Activated naive CD8-positive, alpha-beta T cell treated with anti-CD3 and anti-CD28 coated beads for 36 hours (primary cell): ENCODE measurements at places on chromosomes 11 and 22.
A peak's percentile ranks its signal among the peaks of the same experiment; 100 is the strongest.

GRCh38 chr11:70209391-70209912 lies 6.4 kb downstream of the FADD start:
- DNase-seq: no peak
- H3K27ac ChIP-seq: peak overlapping the region; percentile 62
- peaks cover 35% of the 10 kb centered on the region for H3K36me3 ChIP-seq
- H3K4me3 ChIP-seq: no peak overlapping the region
- H3K4me1 ChIP-seq: peaks cover 48% of the 10 kb centered on the region

- H3K4me3 ChIP-seq: peak overlapping the region; percentile 76
- H3K27ac ChIP-seq: peak overlapping the region; percentile 82
- no peaks in the 10 kb centered on the region for H3K36me3 ChIP-seq
- no peaks in the 10 kb centered on the region for H3K27me3 ChIP-seq
Observed at GRCh38 chr11:75492181-75492820, 33.4 kb downstream of the GDPD5 start.

DNA sequence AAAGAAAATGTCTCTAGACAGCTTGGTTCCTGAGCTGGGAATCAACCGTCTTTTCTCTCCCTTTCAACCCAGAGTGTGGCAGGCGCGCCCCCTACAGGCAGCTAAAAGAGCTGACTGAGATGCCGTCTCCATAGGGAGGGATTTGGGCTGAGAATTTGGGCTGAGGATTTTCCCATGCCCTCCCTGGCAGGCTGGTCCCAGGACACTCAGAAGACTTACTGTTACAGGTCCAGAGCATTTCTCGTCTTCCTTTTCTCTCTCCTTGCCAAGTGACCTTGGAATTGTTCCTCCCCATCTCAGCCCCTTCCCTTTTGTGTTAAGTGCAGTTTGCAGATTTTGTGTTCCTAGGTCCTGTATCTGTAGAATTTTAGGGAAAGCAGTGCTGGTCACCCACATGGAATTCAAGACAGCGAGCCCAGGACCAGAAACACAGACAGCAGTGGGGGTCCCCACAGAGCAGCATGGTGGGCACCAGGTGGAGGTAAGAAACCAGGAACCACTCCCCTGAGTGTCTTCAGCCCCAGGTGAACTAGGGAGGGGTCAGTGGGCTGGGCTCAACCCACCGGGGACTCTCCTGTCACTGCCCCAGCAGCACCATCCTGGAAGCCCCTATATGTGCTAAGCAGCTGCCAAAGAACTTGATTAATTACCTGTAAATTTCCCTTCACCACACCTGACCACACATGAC lies 9.9 kb upstream of the IGLL5 start:
- H3K4me3 ChIP-seq: no peak overlapping the region
- DNase-seq: peak; percentile 65
- peaks cover 4% of the 10 kb centered on the region for H3K36me3 ChIP-seq
- H3K27ac ChIP-seq: no peak overlapping the region
- H3K27me3 ChIP-seq: no peaks in the 10 kb centered on the region
- no peaks in the 10 kb centered on the region for H3K4me1 ChIP-seq

- H3K27me3 ChIP-seq: no peaks in the 10 kb centered on the region
- no peak overlapping the region for H3K4me3 ChIP-seq
- H3K36me3 ChIP-seq: peaks cover 3% of the 10 kb centered on the region
- DNase-seq: no peak
Observed at GRCh38 chr11:121437686-121438078, 14.4 kb upstream of the SORL1 start.

GRCh38 chr11:127000981-127001380 lies 411 bp upstream of the KIRREL3 start:
- H3K36me3 ChIP-seq: no peaks in the 10 kb centered on the region
- H3K4me1 ChIP-seq: no peaks in the 10 kb centered on the region

GRCh38 chr22:25402501-25403283 lies 161.8 kb upstream of the GRK3 start:
- H3K27me3 ChIP-seq: no peaks in the 10 kb centered on the region
- no peak overlapping the region for H3K4me3 ChIP-seq
- peaks cover 37% of the 10 kb centered on the region for H3K4me1 ChIP-seq
- H3K36me3 ChIP-seq: no peaks in the 10 kb centered on the region

DNA sequence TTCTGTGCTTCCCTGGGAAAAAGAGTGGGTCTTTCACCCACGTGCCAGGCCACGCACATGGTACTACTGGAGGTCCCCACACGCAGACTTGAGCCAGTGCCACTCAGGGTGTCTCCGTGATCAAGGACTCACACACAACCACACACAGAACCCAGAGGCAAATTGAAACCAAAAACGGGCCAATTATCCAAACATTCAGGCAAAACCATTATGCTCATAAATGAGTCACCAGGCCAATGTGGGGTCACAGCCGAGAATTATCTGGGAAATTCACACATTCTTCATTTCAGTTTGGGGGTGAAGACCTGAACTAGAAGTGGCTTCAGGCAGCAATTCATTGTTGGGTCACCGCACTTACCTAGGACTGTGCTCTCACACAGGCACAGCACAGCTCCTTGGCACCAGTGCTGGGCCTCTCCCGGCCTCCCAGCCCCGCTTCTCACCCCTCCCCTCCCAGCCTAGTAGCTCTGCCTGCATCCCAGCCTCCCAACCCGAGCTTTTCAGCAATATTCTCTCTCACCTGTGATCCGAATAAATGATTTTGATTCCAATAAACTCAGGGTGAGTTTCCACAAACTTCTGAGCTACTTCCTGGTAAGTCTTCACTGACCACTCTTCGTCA lies 28.0 kb downstream of the ADA2 start:
- DNase-seq: no peak
- peaks cover 1% of the 10 kb centered on the region for H3K36me3 ChIP-seq
- no peaks in the 10 kb centered on the region for H3K4me1 ChIP-seq
- H3K27me3 ChIP-seq: no peaks in the 10 kb centered on the region

DNA sequence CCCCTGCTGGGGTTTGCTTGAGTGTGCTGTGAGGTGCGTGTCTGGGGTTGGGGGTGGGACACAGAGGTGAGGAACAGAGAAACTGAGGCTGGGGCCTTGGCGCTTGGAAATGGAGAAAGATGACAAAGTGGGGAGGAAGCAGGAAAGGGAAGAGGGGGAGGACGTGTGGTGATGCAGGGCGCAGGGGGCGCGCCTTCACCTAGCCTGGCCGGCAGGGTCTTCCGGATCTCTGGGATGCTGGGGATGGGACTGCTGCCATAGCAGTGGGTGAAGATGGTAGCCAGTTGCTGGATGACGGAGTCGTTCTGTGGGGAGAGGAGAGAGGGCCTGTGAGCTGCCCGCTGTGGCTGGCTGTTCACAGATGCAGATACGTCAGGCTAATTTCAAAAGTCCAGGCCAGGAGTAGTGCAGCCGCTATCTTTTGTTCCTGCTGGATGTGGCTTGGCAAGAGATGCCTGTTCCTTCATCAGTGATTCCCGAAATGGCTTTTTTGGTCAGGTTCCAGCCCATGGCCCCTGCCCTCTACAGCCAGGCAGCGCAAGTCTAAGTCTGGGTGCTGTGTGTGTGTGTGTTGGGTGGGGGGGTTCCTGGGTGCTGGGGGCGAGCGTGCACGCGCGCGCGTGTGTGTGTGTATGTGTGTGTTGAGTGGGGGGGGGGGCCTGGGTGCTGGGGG lies 54.8 kb downstream of the NAT10 start:
- peaks cover 9% of the 10 kb centered on the region for H3K36me3 ChIP-seq
- H3K4me3 ChIP-seq: no peak overlapping the region
- H3K27ac ChIP-seq: peak overlapping the region; percentile 23
- H3K27me3 ChIP-seq: no peaks in the 10 kb centered on the region
- H3K4me1 ChIP-seq: peaks cover 27% of the 10 kb centered on the region
- DNase-seq: no peak

- no peak for DNase-seq
- peak overlapping the region; percentile 45 for H3K27ac ChIP-seq
- H3K27me3 ChIP-seq: no peaks in the 10 kb centered on the region
- peaks cover 82% of the 10 kb centered on the region for H3K4me1 ChIP-seq
- H3K4me3 ChIP-seq: no peak overlapping the region
Observed at GRCh38 chr11:102407901-102408300, 44.7 kb downstream of the TMEM123 start.

GRCh38 chr11:1572197-1573076 lies at the start of gene DUSP8:
DUSP8 (minus strand) TSS chr11:1572271; CDS start chr11:1565826, 6,445 bp downstream.
- no peaks in the 10 kb centered on the region for H3K36me3 ChIP-seq
- peaks cover 15% of the 10 kb centered on the region for H3K4me1 ChIP-seq
- peaks cover 15% of the 10 kb centered on the region for H3K27me3 ChIP-seq
- H3K4me3 ChIP-seq: peak within 1 kb of the TSS; percentile 45
- no peak within 1 kb of the TSS for H3K27ac ChIP-seq
- peak; percentile 93 for DNase-seq

GRCh38 chr22:43167001-43167589 lies 15.7 kb downstream of the TSPO start:
- no peaks in the 10 kb centered on the region for H3K4me1 ChIP-seq
- H3K4me3 ChIP-seq: no peak overlapping the region
- no peak for DNase-seq
- peaks cover 8% of the 10 kb centered on the region for H3K36me3 ChIP-seq
- H3K27ac ChIP-seq: no peak overlapping the region

DNA sequence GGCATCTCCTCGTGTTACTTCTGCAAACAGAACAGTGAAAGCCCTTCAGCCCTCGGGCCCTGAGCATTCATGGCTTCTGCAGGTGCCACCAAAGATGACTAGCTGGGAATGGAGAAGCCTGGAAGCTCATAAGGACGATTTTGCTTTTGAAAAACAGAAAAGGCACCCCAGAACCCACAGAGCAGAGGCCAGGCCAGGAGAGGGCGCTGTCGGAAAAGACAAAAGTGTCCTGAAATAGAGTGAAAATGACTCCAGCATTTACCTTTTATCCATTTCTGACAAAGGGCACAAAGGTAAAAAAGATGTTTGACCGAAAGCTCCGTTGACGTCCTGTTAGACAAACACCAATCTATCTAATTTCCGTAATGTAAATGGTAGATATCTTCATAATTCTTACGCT lies 37.6 kb downstream of the ZNF195 start:
- no peak overlapping the region for H3K27ac ChIP-seq
- peaks cover 47% of the 10 kb centered on the region for H3K27me3 ChIP-seq
- peaks cover 4% of the 10 kb centered on the region for H3K4me1 ChIP-seq
- DNase-seq: peak; percentile 56
- H3K36me3 ChIP-seq: peaks cover 5% of the 10 kb centered on the region

GRCh38 chr11:110430267-110431050 lies 711 bp downstream of the FDX1 start:
- H3K4me3 ChIP-seq: peak overlapping the region; percentile 98
- DNase-seq: peak; percentile 14
- peaks cover 38% of the 10 kb centered on the region for H3K4me1 ChIP-seq
- peaks cover 2% of the 10 kb centered on the region for H3K36me3 ChIP-seq
- peak overlapping the region; percentile 93 for H3K27ac ChIP-seq

GRCh38 chr22:23571486-23571885 lies 8.6 kb downstream of the IGLL1 start:
- peaks cover 23% of the 10 kb centered on the region for H3K27me3 ChIP-seq
- H3K36me3 ChIP-seq: no peaks in the 10 kb centered on the region
- no peak overlapping the region for H3K27ac ChIP-seq
- H3K4me1 ChIP-seq: peaks cover 2% of the 10 kb centered on the region
- no peak overlapping the region for H3K4me3 ChIP-seq

DNA sequence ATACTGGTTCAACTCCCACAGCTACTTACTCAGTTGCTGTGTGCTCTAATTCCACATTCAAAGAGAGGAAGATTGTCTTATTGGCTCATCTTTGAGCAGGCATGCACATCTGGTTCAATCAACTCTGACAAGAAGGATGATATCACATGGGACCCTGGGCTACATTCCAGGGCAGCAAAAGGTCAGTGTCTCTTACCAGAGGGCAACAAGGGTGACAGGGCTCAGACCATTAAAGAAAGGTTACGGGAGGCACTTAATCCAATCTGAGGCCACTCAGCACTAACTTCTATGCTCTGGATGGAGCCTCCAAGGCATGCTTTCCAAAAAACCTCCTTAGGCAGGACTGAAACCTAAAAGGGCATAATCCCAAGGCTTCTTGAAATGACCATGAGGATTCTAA lies 549.4 kb upstream of the API5 start:
- no peak overlapping the region for H3K27ac ChIP-seq
- no peaks in the 10 kb centered on the region for H3K36me3 ChIP-seq
- H3K27me3 ChIP-seq: no peaks in the 10 kb centered on the region
- H3K4me3 ChIP-seq: no peak overlapping the region

DNA sequence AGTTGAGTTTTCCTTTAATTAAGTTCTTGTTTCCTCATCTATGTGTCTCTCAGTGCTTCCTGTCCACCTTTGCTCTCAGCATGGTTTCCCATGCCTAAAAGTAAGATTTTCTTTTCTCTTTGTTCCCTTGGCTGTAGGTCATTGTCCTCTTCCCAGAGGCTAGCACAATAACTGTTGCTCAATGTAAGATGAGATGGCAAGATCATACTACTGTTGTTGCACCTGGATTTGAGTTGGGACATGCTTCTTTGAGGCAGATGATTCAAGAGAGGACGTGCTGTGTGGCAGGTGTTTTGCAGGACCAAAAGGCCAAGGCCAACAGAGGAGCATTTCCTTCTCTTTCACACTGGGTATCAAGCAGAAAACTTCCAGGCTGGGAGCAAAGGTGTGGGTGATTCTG lies 11.3 kb upstream of the NELL1 start:
- H3K27ac ChIP-seq: no peak overlapping the region
- no peaks in the 10 kb centered on the region for H3K36me3 ChIP-seq
- H3K4me1 ChIP-seq: no peaks in the 10 kb centered on the region
- H3K4me3 ChIP-seq: no peak overlapping the region
- H3K27me3 ChIP-seq: peaks cover 17% of the 10 kb centered on the region
- DNase-seq: no peak

DNA sequence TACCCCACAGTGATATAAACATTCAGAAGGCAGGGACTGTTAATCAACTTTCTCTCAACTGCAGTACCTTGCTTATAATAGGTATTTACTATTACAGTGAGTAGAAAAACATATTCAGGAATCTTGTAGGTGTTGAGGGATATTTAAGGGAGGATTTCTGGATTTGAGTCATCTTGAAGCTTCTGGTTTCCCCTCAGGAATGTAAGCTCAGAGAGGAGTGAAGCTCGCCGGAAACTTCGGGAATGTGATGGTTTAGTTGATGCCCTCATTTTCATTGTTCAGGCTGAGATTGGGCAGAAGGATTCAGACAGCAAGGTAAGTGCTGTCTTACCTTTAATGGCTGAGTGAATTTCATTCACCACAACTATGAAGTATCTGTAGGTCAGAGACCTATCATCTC lies 42.9 kb downstream of the CTNND1 start:
- H3K36me3 ChIP-seq: peaks cover 9% of the 10 kb centered on the region
- no peak overlapping the region for H3K4me3 ChIP-seq
- no peak overlapping the region for H3K27ac ChIP-seq
- peaks cover 10% of the 10 kb centered on the region for H3K4me1 ChIP-seq
- no peak for DNase-seq
- H3K27me3 ChIP-seq: no peaks in the 10 kb centered on the region

DNA sequence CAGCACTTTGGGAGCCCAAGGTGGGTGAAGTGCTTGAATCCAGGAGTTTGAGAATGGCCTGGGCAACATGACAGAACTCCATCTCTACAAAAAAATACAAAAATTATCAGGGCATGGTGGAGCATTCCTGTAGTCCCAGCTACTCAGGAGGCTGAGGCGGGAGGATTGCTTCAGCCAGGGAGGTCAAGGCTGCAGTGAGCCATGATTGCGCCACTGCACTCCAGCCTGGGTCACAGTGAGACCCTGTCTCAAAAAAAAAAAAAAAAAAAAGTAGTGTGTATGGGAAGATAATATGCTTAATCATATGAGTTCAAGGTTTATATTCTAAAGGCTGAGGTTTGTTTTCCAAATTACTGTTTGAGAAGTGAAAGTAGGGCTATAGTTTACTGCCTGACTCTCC lies 10.7 kb downstream of the LDHAL6A start:
- H3K4me1 ChIP-seq: peaks cover 2% of the 10 kb centered on the region
- H3K4me3 ChIP-seq: no peak overlapping the region
- no peaks in the 10 kb centered on the region for H3K27me3 ChIP-seq
- no peak for DNase-seq
- H3K27ac ChIP-seq: no peak overlapping the region

- H3K36me3 ChIP-seq: no peaks in the 10 kb centered on the region
- H3K4me1 ChIP-seq: no peaks in the 10 kb centered on the region
- peaks cover 5% of the 10 kb centered on the region for H3K27me3 ChIP-seq
Observed at GRCh38 chr22:33300165-33300564, 242.0 kb upstream of the SYN3 start.
